ENCODE measurements at places on chromosomes 6 and 20.

GRCh38 chr6:31094389-31094881, 17.9 kb downstream of the C6orf15 start:
- peak; percentile 19 for DNase-seq

DNA sequence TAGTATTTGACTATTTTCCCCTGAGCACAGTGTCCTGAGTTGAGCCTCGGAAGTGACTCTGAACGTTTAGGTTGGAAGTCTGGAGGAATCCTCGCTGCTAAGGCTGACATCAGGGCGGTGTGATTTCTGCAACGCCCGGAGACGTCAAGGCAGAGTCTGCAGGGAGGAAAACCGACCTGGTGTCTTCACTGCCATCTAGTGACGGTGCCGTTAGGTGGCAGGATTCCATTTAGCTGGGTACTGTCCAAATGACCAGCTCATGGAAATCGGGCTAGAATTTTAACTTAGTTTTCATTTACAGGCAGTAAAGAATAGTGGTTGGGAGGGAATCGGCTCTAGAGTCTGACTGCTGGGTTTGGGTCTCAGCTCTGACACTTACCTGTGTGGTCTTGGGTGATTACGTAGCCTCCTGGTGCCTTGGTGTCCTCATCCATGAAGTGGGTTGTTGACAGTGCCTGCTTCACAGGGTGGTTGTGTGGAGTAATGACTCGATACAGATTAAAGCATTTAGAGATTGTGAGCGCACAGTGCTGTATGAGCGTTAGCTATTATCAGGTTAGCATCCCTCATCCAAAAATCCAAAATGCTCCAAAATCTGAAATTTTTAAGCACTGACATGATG, 35.0 kb downstream of the FOXF2 start:
- DNase-seq, result peak; percentile 28

GRCh38 chr6:166365221-166365620, 17.5 kb downstream of the MPC1 start:
- DNase-seq, result no peak

DNA sequence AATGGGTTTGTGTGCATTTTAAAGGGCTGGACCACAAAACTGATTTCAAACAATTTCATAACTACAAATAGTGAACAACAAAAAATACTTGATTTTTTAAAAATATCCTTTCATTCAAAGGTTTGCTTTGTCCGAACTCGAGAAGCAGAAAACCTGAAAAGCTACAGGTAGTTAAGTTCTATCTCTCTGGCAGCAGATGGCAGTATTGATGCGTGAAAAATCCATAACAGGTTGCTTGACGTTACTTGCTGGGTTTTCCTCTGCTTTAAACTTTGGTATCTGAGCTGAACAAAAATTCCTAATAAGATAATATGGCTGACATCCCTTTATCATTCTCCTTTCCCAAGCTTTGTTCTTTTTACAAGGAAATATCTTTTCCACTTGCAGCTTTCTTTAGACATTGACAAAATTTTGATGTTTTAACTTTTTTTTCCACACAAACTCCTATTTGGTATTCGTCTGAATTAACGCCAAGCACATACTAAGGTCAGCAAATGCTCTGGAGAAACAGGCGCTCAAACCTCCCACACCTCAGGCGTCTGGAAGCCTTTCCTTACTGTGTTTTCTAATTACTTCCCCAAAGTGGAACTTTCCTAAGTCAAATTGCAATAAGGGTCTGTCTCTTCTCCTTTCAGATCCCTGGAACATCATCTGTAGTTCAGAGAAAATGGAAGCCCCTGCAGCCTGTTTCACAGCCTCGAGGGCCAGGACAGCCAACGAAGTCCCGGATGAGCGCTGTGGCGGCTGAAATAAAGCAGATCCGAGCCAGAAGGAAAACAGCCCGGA, 50.3 kb upstream of the GFRAL start:
- DNase-seq, result peak; percentile 43

GRCh38 chr20:55678126-55678525, 327.2 kb downstream of the CBLN4 start:
- DNase-seq, result no peak

DNA sequence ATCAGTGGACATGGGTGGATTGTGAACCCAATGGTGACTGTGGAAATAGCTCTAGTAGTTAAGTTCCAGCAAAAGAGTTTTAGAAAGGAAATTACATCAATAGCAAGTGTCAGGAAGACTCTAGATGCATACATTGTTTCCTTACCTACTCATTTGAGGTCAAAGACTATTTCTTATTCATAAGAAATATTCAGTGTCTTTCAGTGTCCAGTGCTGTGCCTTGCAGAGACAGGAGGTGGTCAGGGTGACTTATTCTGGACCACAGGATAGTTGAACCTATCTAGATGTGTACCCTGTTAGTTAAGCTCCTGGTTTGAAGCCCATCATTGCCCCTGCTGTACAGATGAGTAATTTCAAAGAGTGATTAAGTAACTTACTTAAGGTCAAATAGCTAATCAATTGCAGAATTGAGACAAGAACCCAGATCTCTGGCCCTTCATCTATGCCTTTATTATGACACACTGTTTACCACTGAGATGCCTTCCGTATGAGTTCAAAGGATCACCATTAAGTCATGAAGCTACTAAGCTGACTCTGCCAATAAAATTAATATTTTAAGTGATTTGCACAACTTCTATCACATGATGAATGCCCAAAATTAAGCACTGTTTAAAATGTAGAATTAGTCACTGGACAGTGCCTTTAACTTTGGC, 136.1 kb downstream of the PDSS2 start:
- DNase-seq, result no peak

DNA sequence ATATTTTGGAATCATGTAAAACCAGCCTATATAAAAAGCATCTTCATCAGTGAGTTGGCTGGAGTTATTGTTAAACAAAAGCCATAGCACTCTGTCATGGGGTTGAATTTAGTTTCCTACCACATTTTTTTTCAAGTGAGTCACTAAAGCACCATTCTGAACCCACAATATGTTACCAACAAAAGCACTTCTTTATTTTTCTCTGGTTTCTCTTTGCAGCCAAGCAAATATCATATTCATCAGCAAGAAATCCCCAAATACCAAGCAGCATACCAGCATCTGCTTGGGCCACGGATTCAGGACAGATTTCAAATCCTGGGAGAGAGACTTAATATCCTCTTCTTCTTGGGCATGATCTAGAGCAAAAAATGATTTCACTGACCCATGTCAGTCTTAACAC, 441.4 kb downstream of the BCKDHB start:
- DNase-seq, result no peak

- no peak for DNase-seq
These were observed 29.1 kb downstream of the RREB1 start for GRCh38 chr6:7136859-7137334.

DNA sequence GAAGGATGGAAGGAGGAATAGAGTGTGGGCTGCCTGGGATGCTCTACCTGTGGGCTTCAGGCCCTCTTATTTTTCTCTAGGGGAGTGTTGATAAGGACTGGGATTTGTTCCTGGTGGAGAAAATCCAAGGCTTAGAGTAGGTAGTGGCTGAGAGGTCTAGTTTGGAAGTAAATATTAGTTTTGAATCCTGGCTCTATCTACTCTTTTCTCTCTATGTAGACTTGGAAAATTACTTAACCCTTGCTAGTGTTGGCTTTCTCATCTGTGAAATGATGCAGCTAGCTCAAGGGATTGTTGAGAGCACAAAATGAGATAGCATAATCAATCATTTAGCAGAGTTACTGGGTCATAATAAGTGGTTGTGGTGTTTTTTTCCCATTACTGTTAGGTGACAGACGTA, 102.7 kb upstream of the MLIP start:
- no peak for DNase-seq

DNA sequence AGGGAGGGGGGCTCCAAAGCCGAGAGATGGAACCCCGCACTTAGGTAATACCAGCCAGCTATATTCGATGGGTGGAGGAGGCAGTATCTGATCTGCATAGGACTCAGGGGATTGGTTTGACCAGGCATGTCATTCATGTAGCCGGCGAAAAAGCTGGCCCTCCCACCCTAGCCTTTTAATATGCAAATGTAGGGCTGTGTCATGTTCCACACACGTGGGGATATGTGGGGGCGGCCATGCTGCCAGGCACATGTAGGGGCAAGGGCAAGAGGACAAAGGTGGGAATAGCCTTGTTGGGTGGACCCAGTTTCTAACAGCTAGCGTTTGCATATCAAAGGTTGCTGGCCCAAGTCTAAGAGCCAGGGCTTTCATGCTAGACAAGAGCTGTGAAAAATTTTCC, 39.1 kb upstream of the DDR1 start:
- DNase-seq, result no peak

DNA sequence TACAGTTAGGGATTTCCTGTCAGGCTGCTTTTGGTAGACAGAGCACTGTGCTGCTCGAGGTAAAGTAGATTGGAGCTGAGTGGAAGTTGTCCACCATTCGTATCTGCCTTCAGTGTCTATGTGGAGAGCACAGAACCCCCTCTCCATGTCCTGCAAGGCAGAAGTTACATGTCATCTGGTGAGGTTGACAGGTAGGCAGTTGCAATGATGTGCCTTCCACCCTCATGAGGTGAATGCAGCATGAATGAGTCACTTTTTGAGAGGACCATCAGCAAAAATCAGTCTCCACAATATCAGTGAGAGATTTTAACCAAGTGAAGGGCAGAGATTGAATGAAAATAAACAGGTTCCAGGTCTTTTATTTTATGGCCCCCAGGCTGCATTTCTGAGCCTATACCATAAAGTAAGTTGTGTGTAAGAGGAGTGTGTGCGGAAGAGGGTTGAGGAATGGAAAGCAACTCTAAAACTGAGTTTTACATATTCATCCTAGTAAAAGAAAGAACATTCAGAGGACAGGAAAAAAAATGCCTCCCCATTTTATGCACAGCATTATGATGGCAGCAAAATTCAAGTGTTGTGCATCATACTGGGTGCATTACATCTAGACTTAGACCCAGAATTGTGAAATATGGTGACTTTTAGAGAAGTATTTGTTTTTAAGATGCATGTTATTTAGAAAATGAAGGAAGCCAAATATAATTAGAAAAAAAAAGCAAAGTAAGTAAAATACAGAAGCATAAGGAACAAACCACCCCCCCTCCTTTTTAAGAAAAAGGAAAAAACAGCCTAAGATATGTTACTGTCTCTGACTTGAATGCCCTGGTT, 15.8 kb downstream of the TRAPPC3L start:
- DNase-seq, result no peak

- no peak for DNase-seq
These were observed 499.9 kb downstream of the TFAP2A start for GRCh38 chr6:9914951-9915350.

DNA sequence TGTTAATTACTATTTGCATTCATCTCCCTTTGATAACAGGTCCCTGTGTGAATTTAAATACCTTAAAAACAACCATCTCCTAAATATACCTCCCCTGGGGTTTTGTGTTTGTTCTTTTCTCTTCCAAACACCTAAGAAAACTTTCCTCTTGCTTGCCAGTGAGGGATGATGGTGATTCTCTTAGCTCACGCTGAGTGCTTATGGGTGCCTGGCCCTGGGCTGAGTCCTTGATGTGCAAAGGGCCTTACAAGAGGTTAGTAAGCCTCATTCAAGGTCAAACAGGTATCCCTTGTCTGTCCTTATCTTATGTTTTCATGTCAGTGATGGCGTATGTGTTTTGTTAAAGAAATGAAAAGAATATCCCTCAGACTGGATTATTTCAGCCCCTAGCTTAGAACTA, 76.3 kb downstream of the SYCP2L start:
- no peak for DNase-seq

- no peak for DNase-seq
These were observed 93.7 kb upstream of the EDN1 start for GRCh38 chr6:12196326-12196936.

DNA sequence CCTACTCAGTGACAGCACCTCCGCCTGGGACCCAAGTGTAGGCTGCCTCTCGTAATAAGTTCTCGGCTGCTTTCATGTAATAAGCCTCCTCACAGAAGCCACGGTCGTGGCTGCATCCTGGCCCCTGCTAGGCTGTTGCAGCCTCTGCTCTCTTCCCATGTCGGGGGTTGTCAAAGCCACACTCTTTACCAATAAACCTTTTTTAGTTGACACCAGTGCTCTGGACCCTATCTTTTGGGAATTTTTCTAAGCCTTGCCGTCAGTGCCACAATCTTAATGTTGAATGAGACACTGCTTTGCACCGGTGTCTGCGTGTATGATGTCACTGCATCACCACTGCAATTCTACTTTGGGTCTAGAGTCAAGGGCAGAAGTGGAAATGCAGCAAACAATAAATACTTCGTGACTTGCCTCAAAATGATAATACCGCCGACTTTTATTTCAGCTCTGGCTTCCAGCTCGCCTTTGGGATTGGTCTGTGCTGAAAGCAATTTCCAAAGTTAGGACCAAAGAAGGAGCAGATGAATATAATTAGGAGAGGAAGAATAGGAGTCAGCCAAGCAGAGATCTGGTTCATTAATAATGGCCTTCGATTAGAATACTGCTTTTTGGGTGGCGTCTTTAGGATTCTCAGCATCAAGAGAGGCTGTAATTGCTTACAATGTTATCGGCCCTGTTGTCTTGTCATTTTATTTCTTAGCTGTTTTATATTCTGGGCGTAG, 57.6 kb upstream of the CCN6 start:
- no peak for DNase-seq

GRCh38 chr20:58131151-58131550, 97.3 kb downstream of the ANKRD60 start:
- DNase-seq, result no peak

- no peak for DNase-seq
These were observed 105.6 kb downstream of the TCP11 start for GRCh38 chr6:35035481-35036030.

- DNase-seq, result peak; percentile 49
These were observed 67.1 kb upstream of the ADGRF4 start for GRCh38 chr6:47631269-47631772.
